ENCODE measurements at places on chromosomes 12 and 14. TPM values are rescaled to one million over a fixed set of nuclear protein-coding genes. Genes with fewer than 3 reads are reported as not detected.

The HHIPL1 gene
- 0.80 TPM for polyA plus RNA-seq

The PLEK2 gene
- 35.4 TPM for polyA plus RNA-seq

The PMEL gene
- 1.7 TPM for polyA plus RNA-seq

The CIROP gene
- not detected for polyA plus RNA-seq

The NANOG gene
- polyA plus RNA-seq = not detected

The TM7SF3 gene
- polyA plus RNA-seq = 9.2 TPM

The SERPINA3 gene
- 2.3 TPM for polyA plus RNA-seq

The ERP27 gene
- polyA plus RNA-seq = 0.23 TPM

The TOGARAM1 gene
- 3.0 TPM for polyA plus RNA-seq

The ABCD2 gene
- 0.89 TPM for polyA plus RNA-seq

The PTGDR gene
- 3.0 TPM for polyA plus RNA-seq

The NOVA1 gene
- 1.2 TPM for polyA plus RNA-seq

The TPH2 gene
- polyA plus RNA-seq = not detected

The DACT1 gene
- polyA plus RNA-seq = 2.8 TPM

The LBHD2 gene
- not detected for polyA plus RNA-seq

The MOK gene
- polyA plus RNA-seq = 6.0 TPM

The NID2 gene
- 9.0 TPM for polyA plus RNA-seq

The SPTB gene
- 0.64 TPM for polyA plus RNA-seq

The ACOT4 gene
- polyA plus RNA-seq = 3.6 TPM

The BEGAIN gene
- polyA plus RNA-seq = 0.90 TPM

The CLEC7A gene
- 9.8 TPM for polyA plus RNA-seq

The CNTN1 gene
- 0.46 TPM for polyA plus RNA-seq

The REC8 gene
- polyA plus RNA-seq = 1.8 TPM

The KRT74 gene
- polyA plus RNA-seq = not detected

The TMEM260 gene
- polyA plus RNA-seq = 1.8 TPM

The KRT72 gene
- not detected for polyA plus RNA-seq

The UBE3B gene
- polyA plus RNA-seq = 16.2 TPM

The FOXN4 gene
- not detected for polyA plus RNA-seq

The CLEC2B gene
- polyA plus RNA-seq = 9.1 TPM

The ZNF740 gene
- 2.4 TPM for polyA plus RNA-seq

The SLC7A8 gene
- polyA plus RNA-seq = 24.7 TPM

The TMEM63C gene
- polyA plus RNA-seq = 5.5 TPM

The NT5DC3 gene
- 6.8 TPM for polyA plus RNA-seq

The IRAK3 gene
- polyA plus RNA-seq = 1.4 TPM

The FKBP11 gene
- polyA plus RNA-seq = 50.2 TPM

The SYNDIG1L gene
- 0.20 TPM for polyA plus RNA-seq

The BTG1 gene
- polyA plus RNA-seq = 82.3 TPM

The PRH2 gene
- not detected for polyA plus RNA-seq

The LPAR5 gene
- 16.5 TPM for polyA plus RNA-seq

The GALNT8 gene
- polyA plus RNA-seq = 8.1 TPM

The BBOF1 gene
- polyA plus RNA-seq = 6.6 TPM

The RD3L gene
- not detected for polyA plus RNA-seq

The KCNH3 gene
- polyA plus RNA-seq = not detected

The RTN1 gene
- polyA plus RNA-seq = 1.2 TPM

The CCDC197 gene
- not detected for polyA plus RNA-seq

The PLEKHG7 gene
- polyA plus RNA-seq = 0.71 TPM

The COCH gene
- 1.6 TPM for polyA plus RNA-seq

The EML1 gene
- polyA plus RNA-seq = 7.8 TPM

The GDF3 gene
- not detected for polyA plus RNA-seq

The FZD10 gene
- not detected for polyA plus RNA-seq

The MAP3K9 gene
- 4.7 TPM for polyA plus RNA-seq

The LAG3 gene
- 1.4 TPM for polyA plus RNA-seq

The AMIGO2 gene
- 5.3 TPM for polyA plus RNA-seq

The IFI27 gene
- 2,792 TPM for polyA plus RNA-seq

The C14orf132 gene
- polyA plus RNA-seq = 2.4 TPM

The TOMM20L gene
- polyA plus RNA-seq = not detected

The IFNG-AS1 gene
- polyA plus RNA-seq = not detected

The PLEKHD1 gene
- polyA plus RNA-seq = not detected
